Spleen (tissue), 13 donors: ENCODE measurements at places on chromosomes 6 and 20. TPM values are rescaled to one million over a fixed set of nuclear protein-coding genes. Genes with fewer than 3 reads are reported as not detected.

FAM209B gene
- polyA plus RNA-seq: 5.8 TPM

C20orf141 gene
- not detected for polyA plus RNA-seq

RTEL1 gene
- 19.1 TPM for polyA plus RNA-seq

HMGCLL1 gene
- not detected for polyA plus RNA-seq

NINL gene
- polyA plus RNA-seq: 3.1 TPM

FIG4 gene
- polyA plus RNA-seq: 10.2 TPM

LAMA4 gene
- 2.4 TPM for polyA plus RNA-seq

CST2 gene
- polyA plus RNA-seq: 0.96 TPM
